ENCODE measurements at places on chromosomes 4 and X.

- DNase-seq: no peak
Observed at GRCh38 chrX:107669885-107670628, 41.7 kb downstream of the PRPS1 start.

- no peak for DNase-seq
Observed at GRCh38 chrX:110135618-110136017, 132.7 kb downstream of the TMEM164 start.

- peak; percentile 39 for DNase-seq
Observed at GRCh38 chr4:88008743-88009171, 1.3 kb downstream of the PKD2 start.

GRCh38 chr4:123399627-123400358 is 3.2 kb downstream of the SPRY1 start:
- peak; percentile 6 for DNase-seq

GRCh38 chrX:13085526-13085925 is 41.1 kb upstream of the FAM9C start:
- no peak for DNase-seq

DNA sequence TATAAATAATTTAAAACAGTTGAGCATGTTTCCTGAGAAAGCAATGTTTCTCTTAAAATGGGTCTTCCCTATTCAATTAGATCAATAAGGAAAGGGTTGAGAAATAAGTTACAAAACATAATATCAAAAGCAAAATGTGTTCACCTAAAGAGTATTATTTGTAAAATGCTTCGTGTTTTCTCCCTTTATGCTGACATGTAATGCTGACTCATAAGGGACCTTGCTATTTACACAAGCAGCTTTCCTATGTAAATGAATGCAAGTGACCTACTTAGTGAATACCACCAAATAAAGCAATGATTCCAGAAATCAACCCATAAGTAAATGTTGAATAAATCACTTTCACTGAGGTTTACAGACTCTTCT is 91.5 kb downstream of the ELOVL6 start:
- DNase-seq: peak; percentile 75

DNA sequence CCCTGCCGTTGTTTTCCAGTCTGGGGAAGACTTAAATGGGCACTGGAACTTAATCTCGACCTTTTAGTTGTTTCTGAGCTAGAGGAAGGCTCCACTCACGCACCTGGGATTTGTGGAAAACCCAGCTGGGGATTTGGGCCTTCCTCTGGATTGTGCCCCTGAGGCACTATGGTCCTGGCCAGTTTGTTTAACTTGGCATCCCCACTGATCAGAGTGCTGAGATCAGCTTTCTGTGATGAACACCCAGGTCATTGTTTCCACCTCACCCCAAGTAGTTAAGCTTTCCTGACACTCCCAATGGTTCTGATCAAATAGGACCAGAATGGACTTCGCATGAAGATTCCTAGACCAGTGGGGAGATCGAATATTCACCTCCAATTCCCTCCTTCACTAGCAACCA is 20.5 kb upstream of the NAP1L5 start:
- no peak for DNase-seq

- no peak for DNase-seq
Observed at GRCh38 chr4:39030725-39031124, 1.5 kb downstream of the TMEM156 start.

- no peak for DNase-seq
Observed at GRCh38 chr4:1409491-1410425, 3.5 kb upstream of the NKX1-1 start.

DNA sequence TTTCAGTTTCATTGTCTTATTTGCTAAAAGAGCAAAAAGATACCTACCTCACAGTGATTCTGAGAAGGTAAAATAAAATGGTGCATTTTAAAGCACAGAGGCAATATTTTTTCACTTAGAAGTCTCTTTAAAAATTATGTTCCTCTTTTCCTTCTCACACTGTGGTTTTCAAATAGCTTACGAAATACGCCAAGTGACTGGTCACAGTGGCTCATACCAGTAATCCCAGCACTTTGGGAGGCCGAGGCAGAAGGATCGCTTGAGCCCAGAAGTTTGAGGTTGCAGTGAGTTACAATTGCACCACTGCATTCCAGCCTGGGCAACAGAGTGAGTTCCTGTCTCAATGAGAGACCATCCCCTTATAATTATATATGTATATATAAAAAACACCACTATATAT is 372.6 kb downstream of the FBXO8 start:
- DNase-seq: no peak

DNA sequence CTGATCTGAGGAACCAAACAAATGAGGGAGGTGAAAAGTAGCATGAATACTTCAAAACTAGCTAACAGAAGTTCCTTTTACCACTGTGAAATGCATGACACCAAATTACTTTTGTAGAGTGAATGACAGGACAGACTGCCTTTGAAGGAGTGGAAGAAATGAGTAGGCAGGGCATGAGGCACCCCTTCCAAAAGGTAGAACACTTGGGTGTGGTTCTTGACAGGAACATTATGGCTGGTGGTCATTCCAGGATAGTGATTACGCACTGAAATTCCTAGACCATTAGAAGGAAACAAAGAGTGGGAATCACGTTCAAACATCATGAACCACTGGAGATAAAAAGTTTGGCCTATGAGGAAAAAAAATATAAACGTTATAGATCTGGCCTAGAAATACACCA is 4.9 kb downstream of the HUWE1 start:
- DNase-seq: peak; percentile 26

GRCh38 chrX:32483534-32484136 is 727.7 kb downstream of the DMD start:
- peak; percentile 13 for DNase-seq

GRCh38 chr4:147539959-147540358 is 59.1 kb downstream of the EDNRA start:
- DNase-seq: no peak

- DNase-seq: no peak
Observed at GRCh38 chr4:8916906-8917305, 45.3 kb upstream of the HMX1 start.

DNA sequence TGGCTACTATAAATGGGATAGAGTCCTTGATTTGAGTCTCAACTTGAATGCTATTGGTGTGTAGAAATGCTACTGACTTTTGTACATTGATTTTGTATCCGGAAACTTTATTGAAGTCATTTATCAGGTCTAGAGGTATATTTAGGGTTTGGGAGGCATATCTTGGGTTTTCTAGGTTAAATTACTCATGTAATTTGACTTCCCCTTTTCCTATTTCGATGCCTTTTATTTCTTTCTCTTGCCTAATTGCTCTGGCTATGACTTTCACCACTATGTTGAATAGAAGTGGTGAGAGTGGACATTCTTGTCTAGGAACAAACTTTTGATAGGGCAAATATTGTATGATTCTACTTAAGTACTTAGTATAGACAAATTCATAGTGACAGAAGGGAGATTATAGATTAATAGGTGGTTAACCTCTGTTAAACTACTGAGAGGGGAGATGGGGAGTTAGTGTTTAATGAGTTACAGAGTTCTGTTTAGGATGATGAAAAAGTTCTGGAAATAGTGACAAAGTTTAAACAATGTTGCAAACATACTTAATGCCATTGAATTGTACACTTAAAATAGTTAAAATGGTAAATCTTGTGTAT is 22.8 kb upstream of the HSPA4L start:
- DNase-seq: no peak

GRCh38 chr4:184817494-184818215 is 8.1 kb downstream of the ACSL1 start:
- DNase-seq: no peak

- DNase-seq: no peak
Observed at GRCh38 chrX:102887687-102888086, 49.4 kb upstream of the RAB40AL start.

- DNase-seq: no peak
Observed at GRCh38 chrX:117196481-117196880, 733.7 kb upstream of the CT83 start.

DNA sequence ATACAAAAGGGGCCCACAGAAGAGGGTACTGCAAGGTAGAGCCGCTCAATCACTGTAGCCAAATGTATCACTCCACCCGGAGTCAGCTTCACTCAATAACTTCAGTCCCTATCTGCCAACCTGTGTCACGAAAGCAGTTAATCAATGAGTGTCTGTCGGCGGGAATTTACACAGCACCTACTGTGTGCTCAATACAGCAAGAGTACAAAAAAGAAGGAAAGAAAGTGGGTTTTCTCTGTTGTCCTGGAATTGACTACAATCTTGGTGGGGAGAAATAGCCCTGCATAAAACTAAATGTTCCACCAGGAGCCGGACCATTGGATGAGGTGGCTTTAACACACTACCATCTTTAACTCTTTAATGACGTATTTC is 780 bp upstream of the NKRF start:
- no peak for DNase-seq

DNA sequence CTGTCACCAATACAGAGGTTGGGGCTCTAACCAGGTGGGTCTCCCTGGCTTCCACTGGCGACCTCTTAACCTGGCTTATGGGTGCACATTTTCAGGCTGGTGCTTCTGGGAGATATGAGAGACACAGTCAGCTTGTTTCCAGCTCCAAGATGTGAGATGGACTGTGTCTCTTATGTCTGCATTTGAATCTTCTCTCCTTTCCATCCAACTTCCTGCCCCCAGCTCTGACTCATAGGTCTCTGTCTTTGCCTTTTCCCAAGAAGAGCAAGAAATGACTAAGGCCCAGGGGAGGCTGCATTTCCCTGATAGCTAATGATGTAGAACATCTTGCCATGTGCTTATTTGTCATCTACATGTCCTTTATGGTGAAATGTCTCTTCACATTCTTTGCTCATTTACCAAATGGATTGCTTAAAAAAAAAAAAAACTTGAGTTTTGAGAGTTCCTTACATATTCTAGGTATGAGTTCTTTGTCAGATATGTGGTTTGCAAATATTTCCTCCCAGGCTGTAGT is 3.2 kb upstream of the UXT start:
- DNase-seq: peak; percentile 93

- no peak for DNase-seq
Observed at GRCh38 chr4:79831119-79831528, 241.9 kb downstream of the ANTXR2 start.

DNA sequence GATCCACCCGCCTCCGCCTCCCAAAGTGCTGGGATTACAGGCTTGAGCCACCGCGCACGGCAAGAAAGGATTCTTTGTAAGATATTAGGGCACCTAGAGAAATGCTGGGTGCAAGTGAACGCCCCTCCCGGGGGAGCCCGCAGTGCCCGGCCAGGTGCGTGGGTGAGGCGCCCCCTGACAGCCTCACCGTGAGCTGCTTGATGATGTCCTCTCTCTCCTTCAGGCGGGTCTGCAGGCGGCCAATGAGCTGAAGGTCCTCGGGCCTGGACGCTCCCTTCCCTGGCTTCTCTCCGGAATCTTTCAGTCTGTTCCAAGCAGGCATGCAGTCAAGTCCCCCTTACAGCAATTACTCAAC is 21.9 kb downstream of the MED28 start:
- DNase-seq: no peak

- peak; percentile 46 for DNase-seq
Observed at GRCh38 chr4:164956766-164957643, 20.5 kb downstream of the TRIM61 start.

DNA sequence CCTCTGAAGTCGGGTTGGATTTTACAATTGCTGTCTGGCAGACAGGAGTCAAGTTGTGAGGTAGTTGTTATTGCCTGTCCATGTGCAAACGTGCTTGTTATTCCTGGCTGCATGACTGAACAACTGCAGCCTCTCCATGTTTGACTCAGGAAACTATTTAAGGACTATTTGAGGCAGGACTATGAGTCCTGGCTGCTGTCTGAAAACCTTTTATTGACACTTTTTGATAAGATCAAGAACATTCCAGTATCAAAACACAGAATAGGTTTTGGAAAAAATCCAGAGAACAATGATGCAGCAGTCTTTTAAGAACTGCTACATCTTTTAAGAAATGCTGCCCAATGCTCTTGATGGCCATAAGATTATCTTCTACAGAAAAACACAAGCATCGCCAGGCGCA is 10.0 kb upstream of the SPRY1 start:
- no peak for DNase-seq

DNA sequence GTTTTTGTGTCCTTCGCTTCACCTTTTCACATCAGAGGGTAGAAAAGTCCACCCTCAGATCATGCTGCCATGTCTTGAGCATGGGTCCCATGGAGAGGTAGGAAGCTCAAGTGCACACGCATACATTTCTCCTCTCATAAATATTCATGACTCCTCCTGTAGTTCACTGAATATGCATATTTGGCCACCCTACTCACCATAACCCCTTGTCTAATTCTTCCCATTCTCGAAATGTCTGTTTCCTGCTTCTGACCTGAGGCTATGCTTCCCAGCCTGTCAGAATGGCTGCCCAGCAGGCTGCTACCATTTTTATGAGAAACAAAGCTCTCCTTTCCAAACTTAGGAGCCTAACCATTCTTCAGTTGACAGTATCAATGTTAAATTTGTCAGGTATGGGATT is 86.5 kb downstream of the ADRA2C start:
- no peak for DNase-seq

DNA sequence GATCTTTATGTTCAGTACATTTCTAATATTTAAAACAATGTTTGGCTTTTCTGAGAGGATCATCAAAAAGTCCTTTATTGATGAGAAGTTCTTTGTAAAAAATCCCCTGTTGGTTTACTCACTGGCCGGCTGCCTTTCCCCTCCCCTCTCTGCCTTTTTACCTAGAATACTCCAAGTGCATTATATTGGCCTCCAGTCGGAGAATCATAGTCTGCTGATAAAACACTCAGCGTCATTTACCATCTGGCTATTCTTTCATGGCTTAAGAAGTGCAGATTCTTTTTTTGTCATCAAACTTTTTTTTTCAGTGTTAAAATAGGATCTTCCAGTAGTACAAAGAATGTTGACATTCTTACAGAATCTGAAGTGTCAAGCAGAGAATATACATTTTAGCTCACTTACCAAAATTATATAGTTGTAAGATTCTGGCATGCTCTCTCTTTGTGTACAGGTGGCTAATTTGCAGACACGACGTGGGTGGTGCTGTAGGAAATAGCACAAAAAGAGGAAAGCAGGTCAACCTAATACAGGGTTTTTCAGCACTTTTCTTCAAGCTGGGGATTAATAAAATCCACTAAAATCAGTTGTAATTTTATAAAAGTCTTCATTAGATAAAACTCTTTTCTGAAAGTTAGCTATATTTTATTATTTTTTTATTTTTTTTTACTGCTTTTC is 731.8 kb downstream of the KCTD8 start:
- DNase-seq: no peak

- no peak for DNase-seq
Observed at GRCh38 chrX:21989384-21989783, 42.7 kb upstream of the PHEX start.

DNA sequence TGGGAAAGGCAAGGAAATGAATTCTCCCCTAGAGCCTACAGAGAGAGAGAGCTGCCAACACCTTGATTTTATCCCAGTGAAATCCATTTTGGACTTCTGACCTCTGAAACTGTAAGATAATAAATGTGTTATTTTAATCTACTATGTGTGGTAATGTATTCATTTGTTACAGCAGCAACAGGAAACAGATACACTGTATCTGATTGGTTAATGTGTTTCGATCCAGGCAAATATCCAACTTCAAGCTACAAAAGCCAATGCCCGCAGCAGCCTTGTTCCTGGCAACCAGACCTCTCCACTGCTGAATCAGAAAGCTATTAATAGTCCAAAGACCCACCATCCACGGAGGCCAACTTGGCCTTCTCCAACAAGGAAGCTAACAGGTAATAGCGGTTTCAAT is 318.1 kb downstream of the PTTG2 start:
- DNase-seq: no peak
